HCT116 (cell line): ENCODE measurements at places on chromosomes 2 and 18.

GRCh38 chr2:184692141-184692734 lies 93.9 kb downstream of the ZNF804A start:
- no peak for DNase-seq

DNA sequence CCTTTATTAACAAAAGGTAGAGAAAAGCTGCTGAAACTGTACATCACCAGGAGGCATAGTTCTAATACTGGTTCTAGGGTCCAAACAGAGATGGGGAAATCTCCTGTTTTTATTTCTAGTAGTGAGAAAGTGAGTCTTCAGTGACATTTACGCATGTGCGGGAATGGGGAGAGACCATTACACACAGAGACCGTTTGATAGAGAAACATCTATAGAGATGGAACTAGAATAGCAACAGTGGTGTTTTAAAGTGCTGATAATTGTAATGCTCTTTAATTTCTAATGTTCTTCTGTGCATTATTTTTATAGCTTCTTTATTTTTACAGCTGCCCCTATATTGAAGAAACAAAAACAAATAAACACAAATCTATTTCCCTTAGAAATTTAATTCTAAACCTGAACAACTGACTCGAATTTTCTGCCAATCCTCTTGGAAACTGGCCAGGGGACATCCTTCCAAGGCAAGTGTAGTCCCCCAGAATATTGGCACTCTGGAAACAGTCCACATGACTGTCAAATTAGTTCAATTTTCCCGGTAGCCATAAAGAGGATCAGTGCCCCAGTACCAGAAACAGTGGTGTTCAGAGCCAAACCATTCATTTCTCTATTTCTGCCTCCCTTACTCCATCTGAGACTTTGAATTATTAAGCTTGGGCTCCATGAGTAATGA lies 260.9 kb downstream of the ICOS start:
- no peak for DNase-seq

GRCh38 chr2:20051532-20052228 lies at the start of gene LAPTM4A:
LAPTM4A (minus strand) TSS chr2:20051628; CDS start chr2:20051520, 108 bp downstream.
- DNase-seq: peak; percentile 100

DNA sequence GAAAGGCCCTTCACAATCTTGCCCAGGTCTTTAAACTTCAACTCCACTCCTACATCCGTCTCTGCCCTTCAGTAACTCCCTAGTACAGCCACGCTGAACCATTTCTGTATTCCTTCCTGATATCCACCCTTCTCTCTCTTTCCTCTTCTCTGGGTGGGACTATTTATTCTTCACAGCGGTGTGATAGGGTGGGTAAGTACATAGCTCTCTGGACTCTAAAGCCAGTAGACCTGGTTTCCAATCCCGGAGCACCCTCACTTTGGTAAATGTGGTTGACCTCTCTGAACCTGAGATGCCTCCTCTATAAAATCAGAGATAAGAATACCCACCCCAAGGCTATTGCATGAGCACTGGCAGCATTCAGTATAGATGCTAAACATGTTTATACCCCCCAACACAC lies 86.7 kb downstream of the ATL2 start:
- no peak for DNase-seq

- DNase-seq: no peak
Observed at GRCh38 chr2:189685540-189686229, 11.2 kb downstream of the ANKAR start.

DNA sequence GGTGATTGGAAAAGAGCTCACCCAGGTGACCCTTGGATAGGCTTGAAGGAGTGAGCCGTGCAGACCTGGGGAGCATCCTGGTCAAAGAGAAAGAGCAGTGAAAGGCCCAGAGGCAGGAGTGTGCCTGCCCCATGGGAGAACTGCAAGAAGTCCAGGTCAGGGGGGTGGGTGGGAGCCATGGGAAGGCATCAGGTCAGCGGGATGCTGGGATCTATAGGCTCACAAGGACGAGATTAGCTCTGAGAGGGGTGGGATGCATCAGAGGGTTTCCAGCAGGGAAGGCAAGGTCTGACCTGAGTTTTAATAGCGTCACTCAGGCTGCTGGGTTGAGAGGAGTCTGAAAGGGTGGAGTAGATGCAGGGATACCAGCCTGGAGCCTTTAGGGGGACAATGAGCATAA lies 158.6 kb downstream of the SMAD7 start:
- DNase-seq: no peak

- no peak for DNase-seq
Observed at GRCh38 chr2:233142355-233142897, 82.3 kb downstream of the INPP5D start.

- no peak for DNase-seq
Observed at GRCh38 chr2:60505240-60505879, 48.1 kb downstream of the BCL11A start.

DNA sequence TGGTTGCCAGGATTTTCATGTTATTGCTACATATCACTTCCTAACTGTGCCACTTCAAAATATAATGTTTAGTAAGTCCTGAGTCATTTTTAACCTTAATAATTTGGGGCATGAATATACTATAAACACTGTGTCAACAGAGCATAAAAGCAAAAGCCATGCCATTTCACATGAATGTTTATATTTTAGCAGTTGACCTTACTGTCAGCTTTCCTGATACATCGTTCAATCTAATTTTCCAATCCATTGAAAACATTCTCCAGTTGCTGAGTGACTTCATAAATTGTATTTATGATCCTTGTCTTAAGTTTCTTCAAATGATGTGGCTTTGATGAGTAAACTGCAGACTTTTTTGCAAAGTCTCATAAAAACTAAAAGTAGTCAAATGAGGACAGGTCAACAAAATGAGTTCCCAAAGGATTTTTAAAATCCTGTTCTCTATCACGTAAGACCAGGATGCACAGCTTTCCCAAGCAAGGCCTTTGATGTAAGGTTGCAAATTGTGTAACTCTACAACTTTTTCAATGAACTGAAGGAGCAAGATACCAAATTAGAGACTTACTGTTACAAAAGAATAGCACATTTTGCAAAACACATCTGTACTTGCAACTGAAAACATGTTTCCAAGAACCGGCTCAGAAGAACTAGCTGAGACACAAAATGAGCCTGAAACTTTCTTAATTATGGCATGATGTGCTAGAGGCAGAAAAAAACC lies 117.7 kb downstream of the SATB2 start:
- DNase-seq: no peak

GRCh38 chr2:24181849-24182248 lies 7.0 kb downstream of the FAM228A start:
- DNase-seq: no peak

GRCh38 chr2:68501768-68502167 lies 34.4 kb downstream of the APLF start:
- DNase-seq: no peak

DNA sequence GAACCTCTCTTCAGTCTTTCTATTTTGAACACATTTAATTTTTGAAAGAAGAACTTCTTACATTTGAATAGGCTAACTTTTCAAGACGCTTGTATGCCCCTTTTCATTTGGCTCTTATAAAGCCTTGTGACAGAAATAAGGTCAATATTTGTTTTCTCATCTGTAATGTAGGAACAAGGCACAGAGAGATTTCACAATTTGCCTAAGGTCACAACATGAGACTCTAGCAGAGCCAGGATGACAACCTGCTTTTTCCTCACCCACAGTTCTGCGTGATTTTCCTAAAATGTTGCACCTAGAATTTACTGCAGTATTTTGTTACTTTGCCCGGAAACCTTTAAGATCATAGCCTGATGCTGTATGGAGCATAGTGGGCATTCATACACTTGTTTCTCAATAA lies 67.4 kb downstream of the TXNL1 start:
- DNase-seq: no peak

DNA sequence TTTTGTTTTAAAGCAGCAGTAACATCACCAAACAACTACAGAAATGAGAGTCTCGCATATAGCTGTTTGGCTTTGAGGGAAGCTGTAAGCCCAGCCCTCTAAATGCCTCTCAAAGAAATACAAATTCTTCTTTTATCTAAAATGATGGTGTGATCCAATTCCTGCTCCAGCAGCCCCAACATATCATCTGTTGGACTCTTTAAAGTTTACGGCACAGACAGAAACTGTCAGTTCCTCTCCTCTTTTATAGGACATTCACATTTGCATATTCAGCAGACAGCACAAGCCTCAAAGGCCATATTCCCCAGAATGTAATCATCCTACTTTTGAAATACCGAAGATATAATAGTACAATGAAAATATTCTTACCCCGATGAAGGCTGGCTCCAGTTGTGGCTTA lies 216.9 kb upstream of the REV1 start:
- DNase-seq: no peak

DNA sequence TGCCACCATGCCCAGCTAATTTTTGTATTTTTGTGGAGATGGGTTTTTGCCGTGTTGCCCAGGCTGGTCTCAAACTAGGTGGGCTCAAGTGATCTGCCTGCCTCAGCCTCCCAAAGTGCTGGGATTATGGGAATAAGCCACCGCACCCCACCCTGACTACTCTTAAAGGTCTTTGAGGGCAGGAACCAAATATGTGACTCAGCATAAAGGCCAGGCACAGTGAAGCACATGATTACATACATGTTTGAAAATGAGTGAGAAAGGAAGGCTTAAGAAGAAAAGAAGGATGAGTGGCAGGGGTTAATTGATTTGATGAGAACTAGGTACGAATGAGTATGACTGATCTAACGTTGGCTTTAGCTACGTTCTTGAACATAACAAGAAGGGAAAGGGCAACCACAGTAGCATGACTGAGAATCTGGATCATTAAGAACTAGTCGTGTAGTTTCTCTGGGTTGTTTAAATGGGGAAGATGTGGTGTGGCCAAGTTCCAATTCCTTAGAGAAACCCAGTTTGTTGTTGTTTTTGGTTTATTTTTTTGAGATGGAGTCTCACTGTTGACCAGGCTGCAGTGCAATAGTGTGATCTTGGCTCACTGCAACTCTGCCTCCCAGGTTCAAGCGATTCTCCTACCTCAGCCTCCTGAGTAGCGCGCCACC lies 6.8 kb downstream of the RESP18 start:
- DNase-seq: no peak

GRCh38 chr2:17252258-17252657 lies 266.0 kb downstream of the RAD51AP2 start:
- DNase-seq: no peak

DNA sequence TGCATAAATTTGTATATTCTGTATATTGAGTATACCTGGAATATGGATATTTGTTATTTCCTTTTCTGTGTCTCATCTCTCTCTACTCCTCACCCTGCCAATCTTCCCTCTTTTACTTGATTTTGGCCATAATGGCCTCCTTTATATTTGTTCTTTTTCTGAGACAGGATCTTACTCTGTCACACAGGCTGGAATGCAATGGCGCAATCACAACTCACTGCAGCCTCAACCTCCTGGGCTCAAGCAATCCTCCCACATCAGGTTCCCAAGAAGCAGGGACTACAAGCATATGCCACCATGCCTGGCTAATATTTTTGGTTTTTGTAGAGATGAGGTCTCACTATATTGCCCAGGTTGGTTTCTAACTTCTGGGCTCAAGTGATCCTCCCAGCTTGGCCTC lies 30.5 kb downstream of the PREPL start:
- DNase-seq: no peak

DNA sequence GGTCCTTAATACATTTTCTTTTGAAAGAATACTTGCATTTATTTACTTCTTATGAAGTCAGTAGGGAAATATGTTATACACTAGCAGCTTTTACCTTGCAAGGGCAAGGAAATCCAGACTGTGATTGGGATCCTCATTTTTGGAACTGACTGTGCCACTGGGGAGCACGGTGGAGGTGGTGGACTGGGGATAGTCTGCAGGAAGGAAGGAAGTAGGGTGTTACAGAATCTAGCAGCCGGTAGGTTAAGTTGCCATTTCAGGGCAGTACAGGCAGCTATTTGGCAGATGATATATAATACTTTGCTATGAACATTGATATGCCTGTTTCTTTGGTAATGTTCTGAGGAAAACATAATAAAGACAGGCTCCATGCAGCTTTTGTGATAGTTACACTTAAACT lies 238.3 kb downstream of the PHLPP1 start:
- DNase-seq: no peak

GRCh38 chr2:197360744-197361156 lies 50.2 kb upstream of the ANKRD44 start:
- DNase-seq: no peak

DNA sequence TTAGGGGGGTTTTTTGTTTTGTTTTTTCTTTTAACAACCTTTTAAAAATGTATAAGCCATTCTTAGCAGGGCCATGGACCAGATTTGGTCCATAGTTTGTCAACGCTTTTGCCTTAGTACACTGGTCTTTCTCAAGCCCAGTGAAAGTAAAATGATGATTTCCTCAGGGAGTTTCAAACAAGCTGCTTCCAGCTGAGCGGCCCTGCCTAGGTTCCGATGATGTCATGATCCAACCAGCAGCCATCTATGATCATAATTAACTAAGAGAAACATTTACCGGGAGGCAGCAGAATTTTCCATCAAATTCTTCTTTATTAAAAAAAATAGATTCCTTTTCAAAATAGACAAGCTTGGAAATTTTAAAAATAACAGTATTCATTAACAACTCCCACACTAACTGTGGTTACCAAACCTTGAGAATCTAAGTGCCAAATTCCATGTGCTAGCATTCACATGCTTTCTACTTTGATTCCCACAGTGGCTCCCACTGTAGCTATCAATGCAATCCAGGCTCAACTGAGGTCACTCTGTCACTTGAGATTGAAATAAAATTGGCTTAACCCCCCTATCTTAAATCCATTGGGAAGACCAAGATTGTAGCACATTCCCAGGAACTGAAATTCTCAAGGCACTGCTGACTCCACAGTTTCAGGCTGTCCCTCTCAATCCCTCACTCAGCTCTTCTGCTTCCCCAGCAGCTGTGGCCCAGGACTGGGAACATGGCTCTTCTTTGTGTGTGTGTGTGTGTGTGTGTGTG lies 148.9 kb downstream of the RNF152 start:
- no peak for DNase-seq

GRCh38 chr2:105215586-105216192 lies 25.9 kb upstream of the GPR45 start:
- no peak for DNase-seq

- no peak for DNase-seq
Observed at GRCh38 chr18:14971461-14972185, 223.7 kb downstream of the ANKRD30B start.

DNA sequence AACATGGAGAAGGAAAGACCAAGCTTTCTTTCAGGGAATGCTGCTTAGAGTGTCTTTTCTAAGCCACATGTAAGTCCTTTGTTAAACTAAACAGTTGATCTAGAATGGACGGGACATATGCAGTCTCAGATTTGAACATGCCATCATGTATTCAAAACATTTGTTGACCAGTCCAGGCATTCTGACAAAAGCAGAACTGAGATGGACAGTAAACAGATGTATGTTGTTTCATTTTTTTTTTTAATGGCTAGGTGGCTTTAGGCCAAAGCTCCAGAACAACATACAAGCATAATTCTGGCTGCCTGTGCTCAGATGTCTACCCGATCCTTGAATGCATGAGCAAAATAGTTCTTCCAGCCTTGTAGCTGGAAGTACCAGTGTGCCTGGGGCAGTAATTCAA lies 1211.4 kb upstream of the FAM98A start:
- no peak for DNase-seq

DNA sequence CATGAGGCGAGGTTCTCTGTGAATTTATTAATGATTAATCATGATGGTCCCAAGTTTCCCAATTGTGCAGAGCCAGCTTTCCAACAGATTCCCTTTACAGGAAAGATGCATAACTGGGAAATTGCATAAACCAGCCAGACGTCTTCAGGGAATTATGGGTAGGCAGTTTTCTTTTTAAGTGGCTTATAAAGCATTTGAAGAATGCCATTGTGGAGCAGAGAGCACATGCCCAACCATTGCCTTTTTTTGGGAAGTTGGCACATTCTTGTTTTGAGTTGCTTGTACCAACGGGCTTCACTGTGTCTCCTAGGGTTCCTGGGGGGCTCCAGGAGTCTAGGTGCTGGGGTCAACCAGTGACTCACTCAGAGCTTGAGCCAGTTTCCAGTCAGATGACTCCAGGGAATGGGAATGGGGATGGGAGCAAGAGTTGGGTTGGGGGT lies 231.7 kb upstream of the FOSL2 start:
- DNase-seq: no peak
